ENCODE measurements at places on chromosomes 5 and 9.

DNA sequence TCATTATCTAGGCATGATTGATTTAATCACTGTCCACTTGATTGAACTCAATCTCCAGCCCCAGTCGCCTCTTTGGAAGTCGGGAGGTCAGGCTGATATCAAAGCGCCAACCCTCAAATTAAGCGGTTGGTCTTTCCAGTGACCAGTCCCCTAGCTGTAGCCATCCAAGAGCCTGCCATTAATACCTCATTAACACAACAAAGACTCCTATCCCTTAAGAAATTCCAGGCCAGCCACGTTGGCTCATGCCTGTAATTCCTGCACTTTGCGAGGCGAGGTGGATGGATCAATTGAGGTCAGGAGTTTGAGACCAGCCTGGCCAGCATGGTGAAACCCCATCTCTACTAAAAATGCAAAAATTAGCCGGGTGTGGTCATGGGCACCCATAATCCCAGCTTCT, 27.4 kb upstream of the GCNT1 start:
- no peak for DNase-seq

- DNase-seq: no peak
Observed at GRCh38 chr9:7011395-7012067, 253.8 kb downstream of the KDM4C start.

GRCh38 chr9:115164511-115164974, 46.6 kb upstream of the TNC start:
- DNase-seq: no peak

DNA sequence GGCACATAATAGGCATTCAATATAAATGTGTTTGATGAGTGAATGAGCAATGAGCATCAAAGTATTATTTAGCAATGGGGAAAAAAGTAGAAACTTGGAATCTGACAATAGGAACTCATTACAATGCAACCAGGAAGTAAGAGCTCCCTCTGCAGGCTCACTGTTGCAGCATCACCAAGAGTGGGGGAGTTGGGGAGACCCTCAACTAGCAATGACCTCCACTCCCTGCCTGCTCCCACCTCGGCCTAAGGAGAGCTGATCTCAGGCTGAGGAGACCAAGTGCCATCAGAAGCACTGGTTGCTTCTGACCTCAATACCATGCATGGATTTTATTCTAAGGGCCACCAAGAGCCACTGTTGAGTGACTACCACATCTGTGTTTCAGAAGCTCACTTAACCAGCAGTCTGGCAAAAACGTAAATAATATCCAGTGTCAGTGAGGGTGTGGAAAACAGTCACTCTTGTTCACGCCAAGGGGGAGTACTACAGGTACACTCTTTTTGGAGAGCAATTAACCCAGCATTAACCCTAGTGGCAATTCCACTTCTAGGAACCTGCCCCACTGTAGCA, 8.0 kb downstream of the VDAC1 start:
- no peak for DNase-seq

- DNase-seq: no peak
Observed at GRCh38 chr9:131874916-131875670, 135.2 kb upstream of the RAPGEF1 start.

DNA sequence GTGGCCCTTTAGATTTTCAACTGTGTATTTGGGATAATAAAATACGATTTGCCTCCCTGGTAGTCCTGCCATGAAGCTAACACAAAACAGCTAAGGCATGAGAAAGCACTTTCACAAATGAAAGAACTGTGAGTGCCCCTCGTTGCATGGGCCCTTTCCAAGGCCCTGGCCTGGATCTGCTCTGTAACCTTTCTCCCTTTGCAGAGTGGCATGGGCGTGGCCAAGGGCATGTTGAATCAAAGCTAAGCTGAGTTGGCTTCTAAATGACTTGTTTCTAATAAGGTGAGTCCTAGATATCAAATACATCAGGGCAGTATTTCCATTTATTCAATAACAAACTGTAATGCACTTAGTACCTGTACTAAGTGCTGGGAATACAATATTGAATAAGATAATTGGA, 78.7 kb upstream of the PTPN3 start:
- DNase-seq: no peak

DNA sequence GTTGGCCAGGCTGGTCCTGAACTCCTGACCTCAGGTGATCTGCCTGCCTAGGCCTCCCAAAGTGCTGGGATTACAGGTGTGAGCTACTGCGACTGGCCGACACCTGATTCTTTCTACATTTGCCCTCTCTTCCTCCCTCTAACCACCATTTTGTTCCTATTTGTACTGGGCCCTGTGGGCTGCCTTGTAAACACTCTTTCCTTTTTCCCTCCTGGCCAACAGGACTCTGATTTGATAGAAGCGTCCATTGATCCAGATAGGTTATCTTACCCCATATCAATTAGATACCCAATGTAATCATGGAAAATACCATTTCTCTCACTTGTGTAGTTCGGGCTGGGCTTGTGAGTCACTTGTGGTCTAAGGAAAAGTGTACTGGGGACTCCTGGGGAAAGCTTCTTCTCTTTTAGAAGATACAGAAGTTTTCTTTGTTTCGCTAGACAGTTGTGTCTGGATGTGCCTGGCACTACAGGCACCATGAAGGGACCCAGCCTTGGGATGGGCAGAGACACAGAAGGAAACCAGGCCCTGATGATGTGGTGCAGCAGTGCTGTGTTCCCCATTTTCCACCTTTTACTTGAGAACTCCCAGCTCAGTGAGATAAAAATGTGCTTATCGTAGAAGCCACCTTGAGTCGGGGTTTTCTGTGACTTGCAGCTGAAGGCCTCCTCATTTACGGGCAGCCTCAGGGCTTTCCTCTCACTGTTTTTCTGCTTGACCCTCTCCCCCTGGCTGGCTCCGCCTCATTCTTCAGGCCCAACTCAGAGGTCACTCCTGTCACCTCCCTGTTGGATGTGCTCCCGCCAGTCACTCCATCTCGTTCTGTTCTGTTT, 32.8 kb upstream of the CPEB4 start:
- DNase-seq: no peak

DNA sequence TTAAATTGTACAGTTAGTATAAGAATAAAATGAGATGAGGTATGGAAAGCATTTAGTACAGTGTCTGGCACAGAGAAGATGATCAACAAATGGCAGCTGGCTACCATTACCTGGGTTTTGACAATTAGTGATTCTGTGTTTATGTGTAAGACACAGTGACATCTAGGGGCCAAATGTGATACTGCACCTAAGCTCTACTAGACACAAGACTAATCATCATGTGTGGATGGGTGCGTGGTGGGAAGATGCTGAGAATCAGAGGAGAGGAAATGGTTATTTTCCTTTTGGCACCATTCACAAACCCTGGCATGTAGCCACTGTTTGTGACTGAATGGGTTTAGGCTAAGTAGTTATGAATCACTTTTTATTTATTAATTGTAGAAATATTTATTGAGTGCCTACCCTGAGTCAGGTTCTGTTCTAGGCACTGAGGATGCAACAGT, 109.8 kb upstream of the TBC1D2 start:
- no peak for DNase-seq

DNA sequence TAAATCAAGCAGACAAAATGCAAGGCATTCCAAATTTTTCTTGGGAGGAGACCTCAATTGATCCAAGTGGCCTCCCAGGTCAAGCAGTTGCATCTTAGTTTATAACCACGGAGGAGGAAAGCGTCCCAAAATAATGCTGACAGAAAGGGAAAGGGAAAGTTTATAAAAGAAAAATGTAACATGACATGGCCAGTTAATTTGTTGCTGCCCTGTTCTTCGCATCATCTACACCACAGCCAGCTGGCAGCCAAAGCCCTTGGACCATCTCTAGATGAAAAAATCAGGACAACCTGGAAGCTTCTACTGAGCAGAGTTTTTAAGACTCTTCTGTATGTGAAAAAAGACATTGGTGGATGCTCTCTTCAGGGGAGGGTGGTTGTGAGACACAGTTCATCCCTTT, 128.8 kb upstream of the FBXL7 start:
- no peak for DNase-seq

DNA sequence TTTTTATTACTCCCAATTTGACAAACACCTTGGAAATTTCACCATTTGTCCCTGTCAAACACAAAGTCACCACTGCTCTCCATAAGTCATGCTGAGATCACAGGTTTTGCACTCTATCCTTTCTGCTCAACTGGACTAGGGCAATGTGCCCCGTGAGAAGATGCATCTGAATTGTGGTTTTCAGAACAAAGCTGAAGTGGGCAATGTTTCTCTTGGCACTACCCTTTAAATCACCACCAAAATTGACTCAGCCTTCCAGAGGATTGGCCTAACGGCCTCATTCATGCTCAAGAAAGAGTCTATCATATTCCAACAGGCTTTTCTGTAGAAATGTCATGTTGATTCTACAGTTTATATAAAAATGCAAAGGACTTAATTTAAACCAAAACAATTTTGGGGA, 81.0 kb upstream of the TRIO start:
- DNase-seq: no peak

GRCh38 chr5:147397616-147398015, 112.3 kb downstream of the DPYSL3 start:
- no peak for DNase-seq

- no peak for DNase-seq
Observed at GRCh38 chr9:123739387-123739786, 190.5 kb downstream of the DENND1A start.

DNA sequence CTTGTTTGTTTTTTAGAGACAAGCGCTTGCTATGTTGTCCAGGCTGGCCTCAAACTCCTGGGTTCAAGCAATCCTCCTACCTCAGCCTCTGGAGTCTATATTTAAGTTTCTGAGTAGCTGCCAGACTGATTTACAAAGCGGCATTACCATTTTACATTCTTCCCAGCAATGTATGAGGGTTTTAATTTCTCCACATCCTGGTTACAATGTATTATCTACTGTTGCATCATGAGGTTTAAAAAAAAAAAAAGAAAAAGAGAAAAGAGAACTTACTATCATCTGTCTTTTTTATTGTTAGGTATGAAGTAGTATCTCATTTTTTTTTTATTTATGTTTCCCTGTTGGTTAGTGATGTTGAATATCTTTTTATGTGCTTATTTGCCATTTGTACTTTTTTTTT, 18.9 kb upstream of the CLINT1 start:
- no peak for DNase-seq

DNA sequence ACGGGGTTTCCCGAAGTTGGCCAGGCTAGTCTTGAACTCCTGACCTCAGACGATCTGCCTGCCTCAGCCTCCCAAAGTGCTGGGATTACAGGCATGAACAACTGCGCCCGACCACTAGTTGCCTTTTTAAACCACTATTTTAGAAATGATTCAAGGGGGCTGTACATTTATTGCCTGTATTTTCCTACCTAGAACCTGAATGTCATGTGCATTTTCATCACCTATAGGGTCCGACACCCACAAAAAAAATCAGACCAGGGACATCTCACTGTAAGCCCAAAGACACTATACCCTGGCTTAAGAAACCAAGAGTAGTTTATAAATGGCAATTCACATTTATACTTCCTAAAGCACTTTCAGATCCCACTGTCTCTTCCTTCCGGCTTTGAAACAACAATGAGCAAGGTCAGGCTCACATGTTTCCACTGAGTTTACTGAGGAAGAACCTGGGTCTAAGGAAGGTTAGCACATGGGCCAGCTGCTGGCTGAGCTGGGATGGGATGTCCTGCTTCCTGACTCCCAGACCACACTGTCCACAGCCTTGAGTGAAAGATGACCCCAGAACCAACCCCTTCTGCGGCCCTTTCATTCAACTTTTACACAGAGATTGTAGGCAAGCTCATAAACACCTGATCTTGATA, 87.3 kb downstream of the SERINC5 start:
- DNase-seq: no peak

All from DMS 273 treated with DMSO at 0.1 percent for 48 hours (cell line).